ENCODE measurements at places on chromosomes 1 and 21.

DNA sequence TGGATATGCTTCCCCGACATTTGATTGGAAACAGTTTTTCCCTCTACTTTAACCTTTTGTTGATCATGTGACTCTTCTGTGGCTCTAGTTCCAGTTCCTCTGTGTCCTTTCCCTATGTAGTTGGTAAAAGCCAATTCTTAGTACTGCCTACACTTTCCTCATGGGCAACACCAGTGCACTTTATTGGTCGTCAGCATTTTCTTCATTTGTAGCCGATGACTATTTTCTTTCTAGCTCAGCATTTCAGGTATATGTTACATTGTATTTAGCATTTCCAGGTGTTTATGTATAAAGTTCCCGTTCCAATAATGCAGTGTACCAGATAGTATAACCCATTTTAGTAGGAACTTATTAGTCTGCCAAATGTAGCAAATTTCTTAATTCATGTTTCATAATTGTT lies 27.6 kb upstream of the B3GALT2 start:
- DNase-seq = no peak

GRCh38 chr1:182441719-182442118 lies 8.2 kb upstream of the RGSL1 start:
- DNase-seq = no peak

DNA sequence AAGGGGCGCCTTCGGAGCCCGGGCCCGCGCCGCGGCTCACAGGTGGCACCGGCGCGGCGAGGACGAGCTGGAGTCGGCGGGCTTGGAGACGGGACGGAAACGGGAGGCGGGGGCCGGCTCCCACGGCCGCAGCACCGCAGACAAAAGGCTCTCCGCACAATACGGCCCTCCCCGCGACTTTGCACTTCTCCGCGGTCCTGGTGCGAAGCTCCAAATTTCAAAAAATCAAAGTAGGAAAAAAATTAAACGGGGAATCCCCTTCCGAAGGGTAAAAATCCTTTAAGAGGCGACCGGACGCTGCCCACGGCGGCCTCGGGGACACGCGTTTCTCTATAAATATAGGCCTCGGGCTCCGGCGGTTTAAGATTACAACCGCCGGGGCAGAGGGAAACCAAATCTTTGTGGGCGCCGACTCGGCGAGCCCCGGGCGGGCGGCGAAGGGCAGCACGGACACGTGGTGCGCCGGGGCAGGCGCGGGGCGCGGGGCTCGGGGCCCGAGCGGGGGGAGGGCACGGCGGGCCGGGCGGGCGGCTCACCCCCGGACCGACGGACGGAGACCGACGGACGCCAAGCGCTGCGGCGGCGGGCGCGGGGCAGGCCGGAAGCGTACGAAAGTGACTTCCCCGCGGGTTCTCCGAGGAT lies 453 bp downstream of the PABPC4 start:
- DNase-seq = no peak

DNA sequence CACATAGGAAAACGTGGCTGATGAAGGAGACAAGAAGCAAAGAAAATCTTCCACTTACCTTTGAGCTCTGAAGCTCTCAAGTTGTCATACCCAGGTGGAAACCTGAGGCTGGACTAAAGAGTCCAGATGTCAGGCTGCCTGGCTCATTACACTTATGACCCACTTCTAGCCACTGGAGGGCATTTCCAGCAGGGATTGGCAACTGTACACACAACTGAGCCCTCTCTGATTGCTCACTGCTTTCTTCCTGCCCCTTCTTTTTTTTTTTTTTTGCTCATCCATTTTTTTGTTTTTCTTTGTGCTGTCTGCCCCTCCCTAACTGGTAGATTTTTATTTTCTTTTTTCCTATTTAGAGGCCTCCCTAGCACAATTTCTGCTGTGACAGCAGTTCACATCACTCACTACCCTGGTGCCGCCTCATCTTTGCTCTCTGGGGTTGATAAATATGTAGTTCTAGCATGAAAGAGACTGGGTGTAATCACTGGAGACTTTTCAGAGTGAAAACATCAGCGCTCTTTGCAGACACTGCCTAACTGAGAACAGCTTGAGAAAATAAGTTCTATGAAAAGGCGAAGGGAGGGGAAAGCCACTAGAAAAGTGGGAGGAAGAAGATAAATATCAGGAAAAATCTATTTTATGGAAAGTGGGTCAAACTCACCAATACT lies 334.5 kb downstream of the NUF2 start:
- DNase-seq = no peak

- no peak for DNase-seq
Measured at GRCh38 chr1:165616054-165616612, 14.9 kb upstream of the MGST3 start.

DNA sequence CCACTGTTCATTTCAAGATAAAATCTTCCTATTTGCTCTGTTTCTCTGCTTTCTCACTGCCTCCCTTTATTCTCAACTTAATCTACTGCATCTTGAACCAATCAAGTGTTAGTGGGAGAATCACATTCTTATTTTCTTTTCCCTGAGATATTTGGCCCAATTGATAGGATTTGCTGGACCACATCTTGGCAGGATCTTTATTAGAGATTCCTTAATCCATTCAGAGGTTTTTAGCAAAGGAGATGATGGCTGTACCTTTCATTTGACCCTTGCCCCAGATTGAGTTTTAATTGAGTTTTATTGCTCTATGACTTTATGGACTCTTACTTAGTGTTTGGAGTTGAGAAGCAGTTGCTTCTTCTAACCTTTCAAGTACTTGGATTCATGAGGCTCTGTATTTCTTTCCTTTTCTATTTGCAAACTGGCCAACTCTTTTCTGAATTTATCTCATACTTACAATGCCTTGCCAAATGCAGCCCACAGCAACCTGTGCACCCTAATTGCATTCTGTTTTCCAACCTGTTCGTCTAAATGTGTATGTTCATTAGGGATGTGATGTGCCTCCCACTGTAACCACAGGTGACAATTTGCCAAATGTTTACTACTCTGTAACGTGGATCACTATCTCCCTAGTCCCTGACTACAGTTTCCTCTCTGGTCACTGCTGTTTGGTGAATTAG lies 274.8 kb upstream of the KAZN start:
- no peak for DNase-seq

DNA sequence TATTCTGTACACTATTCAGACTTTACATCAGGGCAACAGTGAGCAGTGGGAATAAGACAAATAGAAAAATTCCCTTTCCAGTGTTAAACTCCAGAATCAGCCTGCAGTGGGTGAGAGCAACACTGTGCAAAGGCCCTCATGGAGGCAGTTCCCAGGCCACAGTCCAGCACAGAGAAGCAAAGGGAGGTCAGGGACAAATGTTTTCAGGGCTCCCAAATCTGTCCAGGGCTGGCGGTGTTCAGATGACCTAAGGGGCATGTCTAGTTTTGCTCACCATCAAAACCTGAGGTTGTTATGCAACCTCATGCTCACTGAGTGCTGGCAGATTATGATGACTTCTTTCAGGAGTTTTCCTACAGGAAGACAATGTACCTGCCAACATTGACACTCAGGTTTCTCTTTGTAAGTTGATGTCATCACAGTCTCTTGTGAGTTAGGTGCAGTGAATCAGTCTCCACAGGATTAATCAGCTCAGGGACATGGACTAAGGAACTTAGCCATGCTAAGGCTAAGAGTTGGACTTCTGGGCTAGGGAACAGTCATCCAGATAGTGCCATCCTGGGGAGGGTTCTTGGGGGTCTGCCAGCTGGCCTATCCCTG lies 3.6 kb upstream of the LCE5A start:
- DNase-seq = no peak

- DNase-seq = no peak
Measured at GRCh38 chr1:206457408-206458120, 12.7 kb upstream of the IKBKE start.

DNA sequence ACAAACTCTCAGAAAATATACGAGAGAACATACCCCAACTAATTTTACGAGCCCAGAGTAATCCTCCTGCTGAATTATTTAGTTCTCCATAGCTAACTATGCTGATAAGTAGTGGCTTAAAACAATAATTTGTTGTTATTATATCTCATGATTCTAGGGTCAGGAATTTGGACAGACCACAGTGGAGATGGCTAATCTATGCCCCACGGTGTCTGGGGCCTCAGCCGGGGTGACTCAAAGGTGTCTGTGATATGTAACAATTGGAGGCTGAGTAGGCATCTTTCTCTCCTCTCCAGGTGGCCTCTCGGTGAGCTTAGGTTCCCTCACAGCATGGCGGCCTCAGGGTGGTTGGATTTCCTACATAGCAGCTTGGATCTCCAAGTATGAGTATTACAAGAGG lies 35.4 kb upstream of the FOXO6 start:
- no peak for DNase-seq

DNA sequence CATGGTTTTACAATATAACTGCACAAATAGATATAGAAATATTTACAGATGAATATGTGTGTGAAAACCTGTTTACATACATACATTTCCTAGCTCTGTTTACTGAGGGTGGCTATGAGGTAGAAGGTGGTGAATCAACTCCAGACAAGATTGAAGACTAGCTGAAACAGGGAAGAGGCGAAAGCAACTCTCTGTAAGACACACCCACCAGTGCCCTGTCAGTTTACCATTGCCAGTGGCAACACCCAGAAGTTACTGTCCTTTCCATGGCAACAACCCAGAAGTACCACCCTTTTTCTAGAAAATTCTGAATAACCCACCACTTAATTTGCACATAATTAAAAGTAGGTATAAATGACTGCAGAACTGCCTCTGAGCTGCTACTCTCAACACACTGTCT lies 16.7 kb downstream of the TMEM69 start:
- no peak for DNase-seq

GRCh38 chr1:159123587-159123986 lies 47.0 kb upstream of the AIM2 start:
- DNase-seq = no peak
